Stimulated activated CD4-positive, alpha-beta T cell treated with anti-CD3 and anti-CD28 coated beads, Interleukin-15, amount 100 ng/mL, for 1 hour (primary cell): ENCODE measurements at places on chromosomes 16 and 17.
A peak's percentile ranks its signal among the peaks of the same experiment; 100 is the strongest.

DNA sequence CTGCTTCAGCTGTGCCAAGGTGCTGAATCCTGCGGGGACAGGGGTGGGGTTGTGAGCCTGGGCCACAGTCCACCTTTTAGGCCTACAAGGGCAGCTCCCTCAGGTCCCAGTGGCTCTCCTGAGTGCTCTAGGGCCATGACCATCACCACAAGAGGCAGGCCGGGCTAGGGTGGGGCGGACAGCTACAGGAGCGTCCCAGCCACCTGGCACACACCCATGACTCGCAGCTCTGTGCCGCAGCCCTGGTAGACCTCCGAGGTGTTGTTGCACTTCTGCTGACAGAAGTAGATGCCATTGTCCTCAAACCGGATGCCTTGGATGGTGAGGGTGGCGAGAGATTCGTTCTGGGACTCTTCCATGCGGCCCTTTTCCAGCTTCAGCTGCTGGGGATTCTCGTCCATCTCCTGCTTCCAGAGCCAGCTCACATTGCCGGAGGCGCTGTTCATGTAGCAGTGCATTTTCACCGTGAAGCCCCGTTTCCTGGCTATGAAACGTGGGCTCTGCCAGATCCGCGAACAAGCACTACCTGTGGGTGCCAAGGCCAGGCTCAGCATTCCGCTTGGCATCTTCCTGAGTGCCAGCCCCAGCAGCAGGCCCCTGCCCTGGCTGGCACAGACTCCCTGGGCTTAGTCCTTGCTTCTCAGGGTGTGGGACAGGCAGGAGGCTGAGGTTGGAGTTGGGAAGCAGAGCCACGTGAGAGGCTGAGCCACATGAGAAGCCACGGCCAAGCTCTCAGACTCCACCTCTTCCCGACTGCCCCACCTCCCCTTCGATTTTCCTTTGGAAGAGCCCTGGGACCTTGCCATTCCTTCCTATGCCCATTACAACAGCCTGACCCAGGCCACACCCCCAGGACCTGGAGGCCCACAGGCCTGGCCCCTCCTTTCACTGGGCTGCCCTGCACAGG, 2.0 kb downstream of the CD79B start:
- DNase-seq: no peak

DNA sequence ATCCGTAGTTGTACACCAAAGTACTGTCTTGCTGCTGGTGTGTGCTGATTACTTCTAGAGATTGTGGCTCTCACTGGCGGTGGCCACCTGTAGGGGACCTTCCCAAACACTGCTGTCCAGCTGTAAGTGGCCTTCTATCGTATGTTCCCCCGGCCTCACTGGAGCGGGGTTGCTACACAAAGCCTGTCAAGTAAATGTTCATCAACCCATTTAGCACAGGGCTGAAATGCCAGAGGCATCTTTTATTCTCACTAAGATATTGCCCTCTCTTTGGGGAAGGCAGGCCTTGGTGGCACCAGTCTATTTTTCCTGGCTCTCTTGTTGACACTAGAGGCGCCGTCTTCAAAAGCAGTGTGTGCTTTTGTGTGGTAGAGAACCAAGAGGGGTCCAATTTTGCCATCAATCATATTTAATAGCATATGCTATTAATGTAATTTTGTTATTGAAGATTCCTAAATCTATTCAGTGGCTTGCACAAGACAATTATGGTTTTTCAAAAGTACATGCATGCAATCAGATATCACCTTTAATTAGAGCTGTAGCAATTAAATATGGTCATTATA, 514.4 kb upstream of the SALL1 start:
- DNase-seq: no peak

DNA sequence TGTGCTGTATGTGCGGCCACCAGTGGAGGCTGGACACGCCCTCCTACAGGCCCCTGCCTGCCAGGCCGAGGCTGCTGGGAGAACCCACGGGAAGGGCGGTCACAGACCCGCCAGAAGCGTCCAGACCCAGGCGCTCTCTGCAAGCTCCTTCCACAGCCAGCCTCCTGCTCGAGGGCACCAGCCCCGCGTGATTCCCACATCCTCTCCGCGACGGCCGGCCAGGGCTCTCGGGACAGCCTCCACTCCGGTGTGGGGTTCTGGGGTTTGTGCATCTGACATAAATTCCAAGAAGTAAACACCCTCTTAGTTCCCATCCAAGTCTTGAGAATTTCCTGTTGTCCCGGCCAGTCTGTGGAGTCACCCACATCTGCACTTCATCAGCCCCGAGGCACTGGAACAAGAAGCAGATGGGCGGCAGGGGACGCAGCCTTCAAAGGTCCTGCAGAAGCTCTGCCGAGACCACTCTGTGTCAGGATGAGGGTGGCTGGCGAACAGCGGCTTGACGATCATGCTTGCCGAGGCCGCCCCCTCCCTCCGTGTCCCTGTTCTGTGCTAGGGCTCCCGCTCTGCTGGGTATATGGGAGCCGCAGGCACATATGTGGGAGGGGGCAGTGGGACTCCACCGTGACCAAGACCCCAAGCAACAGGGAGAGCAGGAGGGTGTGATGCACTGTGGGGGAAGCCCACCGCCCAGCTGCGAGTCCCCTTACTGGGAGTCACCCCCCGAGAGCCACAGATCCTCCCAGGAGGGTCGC, 2.4 kb upstream of the TMEM204 start:
- DNase-seq: no peak

GRCh38 chr16:72721981-72722380, 325.9 kb downstream of the ZFHX3 start:
- DNase-seq: no peak

- no peak for DNase-seq
Measured at GRCh38 chr16:1173788-1174451, 21.0 kb downstream of the CACNA1H start.

- DNase-seq: no peak
Measured at GRCh38 chr17:62704381-62704971, 77.0 kb downstream of the MRC2 start.

- no peak for DNase-seq
Measured at GRCh38 chr16:59242556-59242955, 508.4 kb upstream of the GOT2 start.

DNA sequence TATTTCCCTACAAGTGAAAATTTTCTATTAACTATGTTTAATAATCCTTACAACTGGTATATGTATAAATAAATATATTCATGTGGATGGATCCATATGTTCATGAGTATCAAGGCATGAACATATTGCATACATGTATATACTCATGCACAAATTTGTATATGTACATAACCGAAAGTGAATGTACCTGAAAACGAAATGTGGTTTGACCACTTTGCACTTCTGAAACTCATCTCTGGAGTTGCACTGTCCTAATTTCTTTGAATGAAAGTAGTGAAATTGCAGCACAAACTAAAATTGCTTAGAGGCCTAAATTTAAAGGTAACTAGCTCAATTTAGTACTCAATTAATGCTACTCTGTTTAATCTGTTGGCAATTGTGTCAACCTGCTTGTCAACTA, 27.4 kb upstream of the GNAO1 start:
- no peak for DNase-seq

DNA sequence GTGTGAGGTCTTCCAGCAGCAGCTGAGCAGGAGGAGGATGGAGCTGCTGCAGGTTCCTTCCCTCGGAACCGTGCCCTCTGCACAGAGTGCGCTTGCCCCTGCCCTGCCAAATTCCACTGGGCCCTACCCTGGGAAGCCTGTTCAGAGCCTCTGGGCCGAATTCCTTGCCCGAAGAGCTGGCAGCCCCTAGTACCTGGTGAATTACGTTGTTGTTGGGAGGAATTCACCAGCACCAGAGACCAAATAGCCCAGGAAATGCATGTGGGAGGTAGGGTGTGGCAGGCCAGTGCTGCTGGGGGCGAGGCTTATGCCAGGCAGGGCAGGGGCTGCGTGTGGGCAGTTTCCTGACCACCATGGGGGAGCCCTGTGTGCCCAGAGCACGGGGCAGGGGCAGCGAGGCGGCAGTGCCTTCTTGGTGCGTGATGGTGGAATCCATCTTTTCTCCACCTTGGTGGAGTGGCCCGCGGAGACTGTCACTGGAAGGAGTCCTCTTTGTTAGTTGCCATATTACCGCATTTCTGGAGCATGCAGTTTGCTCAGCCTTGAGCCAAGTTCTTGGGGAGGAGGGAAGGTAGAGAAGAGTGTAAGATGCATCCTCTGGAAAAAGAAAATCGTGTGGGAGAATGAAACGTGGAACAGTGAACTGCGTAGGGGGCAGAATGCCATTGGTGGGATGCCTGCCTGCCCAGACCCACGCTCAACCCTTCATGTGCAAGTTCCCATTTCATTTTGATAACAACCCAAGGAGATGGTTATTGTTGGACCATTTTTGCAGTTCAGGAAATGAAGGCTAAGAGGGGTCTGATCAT, 2.3 kb downstream of the MRC2 start:
- no peak for DNase-seq

- DNase-seq: no peak
Measured at GRCh38 chr16:89279666-89280481, 62.4 kb downstream of the ZNF778 start.

GRCh38 chr17:82028246-82028645, 3.2 kb upstream of the RAC3 start:
- no peak for DNase-seq

DNA sequence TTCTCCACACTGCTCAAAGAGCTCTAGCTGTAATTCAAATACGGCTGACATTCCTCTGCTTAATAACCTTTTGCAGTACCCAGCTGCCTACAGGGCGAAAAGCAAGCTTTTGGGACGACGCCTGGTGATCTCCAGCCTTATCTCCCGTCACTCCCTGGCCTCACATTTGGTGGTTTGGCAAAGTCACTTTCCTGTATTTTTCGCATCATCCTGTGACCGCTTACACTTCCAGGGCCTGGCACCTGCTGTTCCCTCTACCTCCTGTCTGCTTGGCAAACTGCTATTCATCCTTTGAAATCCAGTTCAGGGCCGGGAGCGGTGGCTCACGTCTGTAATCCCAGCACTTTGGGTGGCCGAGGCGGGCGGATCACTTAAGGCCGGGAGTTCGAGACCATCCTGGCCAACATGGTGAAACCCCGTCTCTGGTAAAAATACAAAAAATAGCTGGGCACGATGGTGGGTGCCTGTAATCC, 2.7 kb upstream of the BHLHA9 start:
- no peak for DNase-seq

DNA sequence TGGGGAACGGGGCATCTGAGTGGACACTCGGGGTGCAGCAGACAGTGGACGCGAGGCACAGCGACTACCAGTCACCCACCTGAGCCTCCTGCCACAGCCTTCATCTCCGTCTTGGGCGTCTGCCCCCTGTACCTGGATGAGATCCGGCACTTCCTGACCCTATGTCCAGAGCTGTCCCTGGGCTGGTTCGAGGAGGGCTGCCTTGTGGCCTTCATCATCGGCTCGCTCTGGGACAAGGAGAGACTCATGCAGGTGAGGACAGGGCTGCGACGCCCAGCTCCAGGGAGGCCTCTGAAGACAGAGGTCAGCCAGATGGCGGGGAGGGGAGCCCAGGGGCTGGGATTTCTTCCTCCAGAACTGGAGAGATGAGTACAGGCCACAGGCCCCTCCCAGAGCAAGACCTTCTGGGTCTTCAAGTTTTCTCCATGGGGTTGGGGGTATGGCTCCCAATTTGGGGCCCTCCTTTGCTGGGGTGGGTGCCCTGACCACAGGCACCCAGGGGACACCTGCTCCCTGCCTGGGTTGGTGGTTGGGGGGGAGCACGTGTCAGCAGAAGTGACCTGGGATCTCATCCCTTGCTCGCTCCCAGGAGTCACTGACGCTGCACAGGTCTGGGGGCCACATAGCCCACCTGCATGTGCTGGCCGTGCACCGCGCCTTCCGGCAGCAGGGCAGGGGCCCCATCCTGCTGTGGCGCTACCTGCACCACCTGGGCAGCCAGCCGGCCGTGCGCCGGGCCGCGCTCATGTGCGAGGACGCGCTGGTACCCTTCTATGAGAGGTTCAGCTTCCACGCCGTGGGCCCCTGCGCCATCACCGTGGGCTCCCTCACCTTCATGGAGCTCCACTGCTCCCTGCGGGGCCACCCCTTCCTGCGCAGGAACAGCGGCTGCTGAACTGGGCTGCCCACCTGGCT, 1.9 kb downstream of the AANAT start:
- DNase-seq: no peak

- DNase-seq: peak; percentile 5
Measured at GRCh38 chr17:59154292-59154720, 680 bp downstream of the SKA2 start.

DNA sequence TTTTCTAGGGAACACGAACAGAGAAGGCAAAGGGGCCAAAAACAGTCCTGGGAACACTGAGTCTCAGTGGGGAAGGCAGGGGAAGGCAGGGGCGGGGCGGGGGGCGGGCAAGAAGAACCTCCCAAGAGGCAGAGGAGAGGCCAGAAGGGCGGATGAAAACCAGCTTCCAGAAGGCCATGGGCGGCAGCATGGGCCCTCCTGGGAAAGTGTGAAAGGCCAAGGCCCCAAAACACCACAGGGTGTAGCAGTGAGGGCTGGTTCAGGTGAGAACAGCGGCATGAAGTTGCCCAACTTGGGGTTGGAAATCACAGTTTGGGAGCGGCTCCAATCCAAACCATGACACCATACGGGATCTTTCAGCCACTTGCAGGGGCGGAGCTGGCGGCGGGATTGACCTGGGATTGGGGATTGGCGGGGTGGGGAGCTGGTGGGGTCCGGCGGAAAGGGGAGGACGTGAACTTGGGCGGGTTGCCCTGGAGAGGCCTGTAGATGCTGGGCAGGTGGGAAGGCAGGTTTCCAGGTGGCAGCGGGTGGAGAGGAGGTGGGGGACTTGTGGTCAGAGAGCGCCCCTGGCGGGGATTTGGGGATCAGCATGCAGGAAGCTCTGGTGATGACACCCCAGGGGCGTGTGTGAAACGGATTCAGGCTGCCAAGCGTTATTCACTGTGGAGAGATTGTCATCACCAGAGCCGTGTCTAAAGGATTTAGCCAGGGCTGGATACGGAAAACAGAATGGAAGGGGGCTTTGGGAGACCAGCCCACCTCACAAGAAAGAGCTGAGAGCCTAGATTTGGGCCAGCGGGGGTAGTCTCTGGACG, 80.9 kb downstream of the ARHGAP23 start:
- peak; percentile 28 for DNase-seq

DNA sequence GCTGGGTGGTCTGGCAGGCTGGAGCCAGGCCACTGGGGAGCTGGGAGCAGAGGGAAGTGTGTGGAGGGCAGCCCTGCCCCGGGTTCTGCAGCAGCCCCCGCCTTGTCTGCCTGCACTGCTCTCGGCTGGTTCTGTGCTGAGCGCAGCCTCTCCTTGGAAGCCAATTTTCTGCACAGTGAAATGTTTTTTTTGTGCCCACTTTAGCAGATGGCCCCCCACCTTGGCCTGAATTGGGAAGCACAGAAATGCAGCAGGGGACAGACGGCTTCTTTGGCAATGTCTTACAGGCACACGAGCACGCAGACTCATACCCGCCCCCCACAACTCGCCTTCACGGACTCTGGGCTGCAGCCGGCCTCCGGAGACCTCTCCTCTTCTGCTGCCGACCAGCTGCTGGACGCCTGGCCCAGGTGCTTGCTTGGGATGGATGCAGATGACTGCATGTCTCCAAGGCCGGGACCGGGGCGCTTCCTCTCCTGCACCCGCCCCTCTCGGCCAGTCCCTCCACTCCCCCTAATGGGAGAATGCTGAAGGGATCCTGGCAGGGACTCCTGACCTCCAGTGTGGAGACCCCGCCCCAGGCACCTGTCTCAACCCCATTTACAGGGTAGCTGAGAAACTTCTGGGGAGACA, 14.8 kb downstream of the NPTX1 start:
- no peak for DNase-seq

- no peak for DNase-seq
Measured at GRCh38 chr16:6852643-6853225, 479.9 kb upstream of the RBFOX1 start.

- peak; percentile 20 for DNase-seq
Measured at GRCh38 chr17:81345228-81346089, 49.8 kb upstream of the BAHCC1 start.
